Fibroblast of skin of right biceps (primary cell): ENCODE measurements at places on chromosomes 3 and 15.

DNA sequence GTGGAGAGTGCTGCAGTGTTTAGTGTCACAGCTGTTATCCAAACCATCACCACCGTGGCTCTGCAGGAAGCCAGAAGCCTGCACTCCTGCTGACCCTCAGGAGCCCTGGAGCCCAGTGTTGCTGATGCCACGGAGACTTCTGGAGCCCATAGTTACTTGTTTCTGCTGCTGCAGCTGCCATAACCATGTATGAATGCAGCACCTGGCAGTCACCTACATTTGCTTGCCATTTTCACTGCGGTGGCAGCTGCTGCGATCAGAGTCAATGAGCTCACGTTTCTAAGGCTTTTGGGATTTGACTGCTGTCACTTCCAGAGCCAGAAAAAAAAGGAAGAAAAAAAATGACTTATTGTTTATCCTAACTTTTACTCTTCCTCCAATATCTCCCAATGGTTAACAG lies 299.2 kb upstream of the THRB start:
- no peak for DNase-seq

DNA sequence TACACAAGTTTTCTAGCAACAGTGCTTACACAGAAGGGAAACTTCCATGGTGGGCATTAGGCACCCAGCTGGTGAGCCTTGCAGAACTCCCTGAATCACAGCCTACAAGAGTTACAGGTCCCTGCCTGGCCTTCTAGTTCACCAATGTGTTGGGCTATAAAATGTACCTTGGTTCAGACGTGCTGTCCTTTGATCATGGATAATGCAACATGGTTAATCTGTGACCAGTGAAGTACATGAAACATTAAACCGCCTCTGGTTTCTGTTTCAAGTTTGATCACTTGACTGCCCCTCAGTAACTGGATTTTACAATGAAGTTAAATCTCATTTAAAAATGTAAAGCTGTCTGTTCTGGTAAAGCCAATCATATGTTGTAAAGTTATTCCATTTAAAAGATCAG lies 51.8 kb downstream of the FMN1 start:
- no peak for DNase-seq

GRCh38 chr3:82002491-82002890 lies 241.0 kb upstream of the GBE1 start:
- DNase-seq, result no peak

DNA sequence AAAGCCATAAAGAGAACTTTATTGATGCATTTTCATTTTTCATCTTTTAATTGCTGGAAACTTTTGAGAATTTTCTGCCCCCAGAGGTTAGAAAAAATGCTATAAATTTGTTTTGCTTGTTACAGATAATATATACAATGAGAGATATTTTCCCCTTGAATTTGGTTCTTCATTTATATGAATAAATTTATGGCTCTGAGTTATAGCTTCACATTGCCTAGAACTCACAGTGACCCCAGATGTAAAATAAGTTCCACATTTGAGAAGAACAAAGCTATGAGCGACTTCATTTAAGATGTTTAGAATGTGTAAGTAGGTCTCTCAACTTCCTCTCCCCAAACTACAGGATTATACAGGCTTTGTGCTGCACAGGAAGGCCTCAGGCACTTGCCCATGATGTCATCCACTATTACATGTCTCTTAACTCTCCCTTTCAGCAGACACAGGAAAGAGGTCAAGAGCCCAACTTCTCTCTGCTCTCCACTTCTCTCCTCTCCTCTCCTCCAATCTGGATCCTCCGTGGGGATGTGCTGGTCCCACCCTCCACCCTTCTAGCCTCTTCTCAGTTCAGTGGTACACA lies 92.8 kb downstream of the DUT start:
- DNase-seq, result peak; percentile 30

- peak; percentile 86 for DNase-seq
Observed at GRCh38 chr15:73989001-73989798, 2.9 kb downstream of the STOML1 start.

DNA sequence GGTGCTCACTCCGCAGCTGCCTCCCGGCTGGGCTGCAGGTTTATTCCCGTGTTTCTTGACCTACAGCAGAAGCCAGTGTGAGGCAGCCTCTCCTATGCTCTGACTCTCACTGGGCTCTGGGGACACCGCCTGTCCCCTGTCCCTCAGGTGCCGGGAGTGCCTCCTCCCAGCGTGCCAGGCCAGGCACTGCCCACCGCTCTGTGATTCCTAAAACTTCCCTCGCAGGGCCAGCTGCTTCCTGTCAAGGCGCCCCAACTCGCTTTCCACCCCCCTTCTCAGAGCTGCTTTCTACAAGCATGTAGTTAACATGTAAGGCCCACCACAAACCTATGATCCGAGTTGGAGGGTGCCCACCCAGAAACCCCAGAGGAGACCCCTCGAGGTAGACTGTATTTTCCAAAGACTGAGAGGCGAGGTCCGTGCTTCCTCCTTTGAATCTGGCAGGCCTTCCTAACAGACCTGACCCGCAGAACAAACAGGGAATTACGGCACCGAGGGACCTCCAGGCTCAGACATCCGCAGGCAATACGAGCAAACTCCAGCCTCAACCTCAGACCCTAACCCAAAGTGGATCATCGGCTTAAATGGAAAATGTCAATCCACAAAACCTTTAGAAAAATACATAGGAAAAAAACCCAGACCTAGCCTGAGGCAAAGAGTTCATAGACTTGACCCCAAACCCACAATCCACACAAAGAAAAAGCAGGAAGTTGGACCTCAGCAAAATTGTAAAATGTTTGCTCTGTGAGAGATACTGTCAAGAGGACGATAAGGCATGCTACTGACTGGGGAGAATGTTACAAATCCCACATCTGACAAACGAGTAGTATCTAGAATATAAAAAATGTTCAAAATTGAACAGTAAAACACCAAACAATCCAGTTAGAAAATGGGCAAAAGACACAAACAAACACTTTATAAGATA lies 121.3 kb upstream of the IQSEC1 start:
- DNase-seq, result no peak

- DNase-seq, result no peak
Observed at GRCh38 chr3:173044998-173045397, 96.0 kb downstream of the SPATA16 start.
